GM12891 (cell line): ENCODE measurements at places on chromosomes 5 and 9.

- DNase-seq = no peak
These were observed 125.6 kb downstream of the LPAR1 start for GRCh38 chr9:110912419-110913291.

- DNase-seq = no peak
These were observed 325.8 kb downstream of the TENT4A start for GRCh38 chr5:7039074-7039473.

DNA sequence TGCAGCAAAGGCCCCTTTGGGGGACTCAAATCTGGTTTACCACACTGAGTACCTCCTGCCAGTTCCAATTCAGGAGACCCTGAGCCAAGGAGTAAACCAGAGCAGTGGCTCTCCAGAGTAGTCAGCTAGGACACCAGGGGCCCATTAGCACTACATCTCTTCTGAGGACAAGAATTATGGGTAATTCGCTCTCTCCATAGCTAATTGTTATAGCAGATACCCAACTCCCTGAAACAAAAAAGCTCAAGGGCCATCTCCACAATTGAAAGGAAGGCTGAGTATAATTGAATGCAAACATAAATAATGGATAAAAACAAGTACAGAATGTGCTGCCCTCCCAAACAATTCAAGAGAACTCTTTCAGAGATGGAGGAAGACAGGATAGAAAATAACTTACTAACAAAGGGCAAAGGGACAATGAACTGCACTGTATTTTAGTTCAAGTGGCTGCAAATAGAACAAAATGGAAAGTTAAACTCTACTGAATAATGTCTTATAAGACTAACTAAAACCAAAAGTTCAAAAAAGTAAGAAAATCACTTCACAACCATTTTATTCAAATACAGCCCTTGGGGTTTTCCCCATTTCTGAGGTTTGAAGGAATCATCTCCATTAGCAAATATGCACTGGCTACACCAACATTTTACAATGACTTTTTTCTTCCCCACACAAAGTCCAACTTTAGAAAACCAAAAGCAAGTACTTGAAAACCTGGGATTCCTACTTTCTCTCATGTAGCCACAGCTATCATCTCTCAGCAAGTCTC lies 118.8 kb downstream of the SIL1 start:
- no peak for DNase-seq

DNA sequence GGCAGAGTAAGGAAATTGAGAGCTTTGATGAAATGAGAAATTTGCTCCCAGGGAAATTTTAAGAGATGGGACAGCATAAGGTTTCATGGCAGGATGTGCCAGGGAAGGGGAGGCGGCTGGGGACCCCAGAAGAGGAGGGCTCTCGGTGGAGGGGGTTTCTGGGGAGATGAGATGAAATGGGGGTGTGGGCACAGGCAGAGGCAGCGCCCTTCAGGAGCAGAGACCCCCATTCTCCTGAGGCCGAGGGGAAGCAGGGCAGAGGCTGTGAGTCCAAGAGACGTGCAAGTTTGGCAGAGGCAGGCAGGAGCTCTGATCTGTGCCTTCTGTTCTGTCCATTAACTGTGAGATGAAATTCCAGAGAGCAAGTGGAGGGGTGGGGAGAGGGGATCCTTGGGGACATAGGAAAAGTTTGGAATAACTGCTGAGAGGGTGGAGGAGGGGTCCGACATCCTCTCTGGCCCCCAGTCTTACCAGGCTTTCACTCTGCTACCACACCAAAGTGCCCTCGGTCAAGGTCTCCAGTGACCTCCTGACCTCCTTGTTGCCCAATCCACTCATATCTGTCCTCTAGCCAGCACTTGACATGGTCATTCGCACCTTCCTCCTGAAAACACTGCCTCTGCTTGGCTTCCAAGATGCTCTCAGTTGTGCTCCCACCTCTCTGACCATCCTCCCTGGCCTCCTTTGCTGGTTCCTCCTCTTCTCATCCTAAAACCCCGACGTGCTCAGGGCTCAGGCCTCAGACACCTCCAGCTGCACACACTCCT lies 108.1 kb upstream of the MVB12B start:
- no peak for DNase-seq

DNA sequence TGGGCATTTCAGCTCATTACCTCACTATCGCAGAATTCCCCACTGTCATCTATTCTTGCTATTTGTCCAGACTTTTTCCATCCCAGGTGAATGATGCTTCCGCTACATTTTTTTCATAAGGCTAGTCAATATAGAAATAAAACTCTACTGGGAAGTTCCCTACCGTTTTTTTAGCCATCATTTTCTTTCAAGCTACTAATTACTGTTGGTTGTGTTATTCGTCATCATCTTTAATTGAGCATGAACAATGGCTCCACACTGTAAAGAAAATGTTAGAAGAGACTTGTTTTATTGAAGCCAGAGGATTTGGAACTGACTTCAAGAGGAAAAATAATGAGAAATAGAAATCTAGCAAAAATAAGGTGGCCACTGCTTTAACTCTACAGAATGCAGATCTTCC lies 265.0 kb downstream of the ZNF608 start:
- DNase-seq = no peak

DNA sequence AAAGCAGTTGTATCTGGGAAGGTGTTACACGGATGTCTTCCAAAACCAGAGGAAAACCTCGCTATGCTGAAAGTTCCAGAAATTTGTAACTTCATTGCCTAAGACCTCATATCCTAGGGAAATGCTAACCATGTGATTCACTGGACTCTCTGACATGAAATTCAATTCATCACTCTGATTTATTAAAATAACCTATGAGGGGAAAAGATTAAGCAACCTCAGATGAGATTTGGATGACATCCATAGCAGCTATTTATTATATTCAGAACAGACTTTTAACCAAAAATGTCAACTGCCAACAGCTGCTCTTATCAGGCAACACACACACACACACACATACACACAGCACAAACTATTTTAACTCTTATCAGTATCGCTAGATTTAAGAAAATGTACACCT lies 1006.4 kb upstream of the CTNND2 start:
- DNase-seq = no peak

DNA sequence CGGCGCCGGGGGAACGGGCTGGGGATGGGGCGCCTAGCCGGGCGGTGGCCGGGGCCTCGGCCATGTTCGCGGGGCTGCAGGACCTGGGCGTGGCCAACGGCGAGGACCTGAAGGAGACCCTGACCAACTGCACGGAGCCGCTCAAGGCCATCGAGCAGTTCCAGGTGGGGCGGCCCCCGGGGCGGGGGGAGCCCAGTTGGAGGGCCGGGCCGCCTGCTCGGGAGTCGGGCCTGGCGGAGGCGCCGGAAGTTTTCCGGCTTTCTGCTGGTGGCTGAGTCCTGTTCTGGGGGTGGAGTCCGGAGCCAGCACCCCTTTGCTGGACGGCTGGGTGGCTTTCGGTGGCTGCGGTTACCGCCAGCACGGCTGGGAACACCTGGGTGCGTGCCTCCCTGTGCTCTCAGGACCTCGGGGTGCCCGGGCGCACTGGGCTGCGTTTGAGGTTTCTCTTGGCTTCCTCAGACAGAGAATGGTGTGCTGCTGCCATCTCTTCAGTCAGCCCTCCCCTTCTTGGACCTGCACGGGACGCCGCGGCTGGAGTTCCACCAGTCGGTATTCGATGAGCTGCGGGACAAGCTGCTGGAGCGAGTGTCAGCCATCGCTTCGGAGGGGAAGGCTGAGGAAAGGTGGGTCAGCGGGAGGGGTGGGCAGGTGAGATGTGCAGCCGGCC lies 454 bp downstream of the NELFB start:
- DNase-seq = no peak

DNA sequence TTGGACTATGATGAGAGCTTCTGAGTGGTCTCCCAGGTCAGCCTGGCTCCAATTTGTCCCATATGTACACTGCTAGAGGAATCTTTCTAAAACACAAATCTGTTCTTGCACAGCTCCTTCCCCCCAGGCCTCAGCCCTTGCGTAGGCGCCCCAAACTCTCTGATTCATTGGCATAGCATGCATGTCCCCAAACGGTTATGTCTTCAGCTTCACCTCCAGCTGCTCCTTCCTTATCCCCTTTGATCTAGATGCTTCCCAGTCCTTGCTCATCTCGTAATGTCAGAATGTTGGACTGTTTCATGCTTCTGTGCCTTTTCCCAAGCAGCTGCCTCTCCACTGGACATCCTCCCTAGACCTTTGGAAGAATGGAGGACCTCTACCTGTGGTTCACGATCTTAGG lies 60.1 kb upstream of the BASP1 start:
- DNase-seq = no peak

- no peak for DNase-seq
These were observed 273.9 kb upstream of the IRX2 start for GRCh38 chr5:3025392-3025791.

- DNase-seq = no peak
These were observed 10.3 kb upstream of the UNC5A start for GRCh38 chr5:176800024-176800423.

DNA sequence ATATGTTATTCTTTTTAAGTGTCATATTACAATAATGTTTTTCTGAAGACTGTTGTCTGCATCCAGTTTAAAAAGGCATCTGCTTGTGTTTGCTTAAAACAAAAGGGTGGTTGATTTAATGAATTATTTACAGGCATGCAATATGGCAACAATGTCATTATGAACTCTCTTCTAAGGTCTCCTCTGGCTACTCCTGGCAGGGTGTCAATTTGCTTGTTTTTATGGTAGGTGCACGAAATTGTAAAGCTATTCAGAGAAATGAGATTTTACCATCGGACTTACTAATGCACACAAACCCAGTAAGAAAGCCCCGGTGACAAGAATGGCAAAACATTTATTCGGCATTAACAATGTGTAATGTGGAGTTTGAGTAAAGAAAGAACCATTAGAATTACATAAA lies 539.8 kb upstream of the ZNF608 start:
- no peak for DNase-seq

DNA sequence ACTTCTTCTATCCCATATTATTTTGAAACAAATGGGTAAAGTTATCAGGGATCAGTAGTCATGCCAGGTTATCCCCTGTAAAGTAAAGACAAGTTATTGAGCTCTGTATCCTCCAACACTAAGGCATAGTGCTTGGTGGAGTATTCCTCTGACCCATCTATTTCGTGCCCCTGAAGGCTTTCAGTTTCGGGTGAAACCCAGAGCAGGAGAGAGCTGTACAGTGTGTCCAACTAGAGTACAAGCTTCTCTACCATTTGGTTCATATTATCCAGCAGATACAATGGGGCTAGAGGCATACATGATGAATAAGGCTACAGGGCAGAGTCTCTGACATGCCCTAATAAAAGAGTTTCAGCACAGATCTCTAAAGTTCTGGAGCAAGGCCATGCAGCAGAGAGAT lies 3.2 kb upstream of the SLC22A4 start:
- DNase-seq = no peak

DNA sequence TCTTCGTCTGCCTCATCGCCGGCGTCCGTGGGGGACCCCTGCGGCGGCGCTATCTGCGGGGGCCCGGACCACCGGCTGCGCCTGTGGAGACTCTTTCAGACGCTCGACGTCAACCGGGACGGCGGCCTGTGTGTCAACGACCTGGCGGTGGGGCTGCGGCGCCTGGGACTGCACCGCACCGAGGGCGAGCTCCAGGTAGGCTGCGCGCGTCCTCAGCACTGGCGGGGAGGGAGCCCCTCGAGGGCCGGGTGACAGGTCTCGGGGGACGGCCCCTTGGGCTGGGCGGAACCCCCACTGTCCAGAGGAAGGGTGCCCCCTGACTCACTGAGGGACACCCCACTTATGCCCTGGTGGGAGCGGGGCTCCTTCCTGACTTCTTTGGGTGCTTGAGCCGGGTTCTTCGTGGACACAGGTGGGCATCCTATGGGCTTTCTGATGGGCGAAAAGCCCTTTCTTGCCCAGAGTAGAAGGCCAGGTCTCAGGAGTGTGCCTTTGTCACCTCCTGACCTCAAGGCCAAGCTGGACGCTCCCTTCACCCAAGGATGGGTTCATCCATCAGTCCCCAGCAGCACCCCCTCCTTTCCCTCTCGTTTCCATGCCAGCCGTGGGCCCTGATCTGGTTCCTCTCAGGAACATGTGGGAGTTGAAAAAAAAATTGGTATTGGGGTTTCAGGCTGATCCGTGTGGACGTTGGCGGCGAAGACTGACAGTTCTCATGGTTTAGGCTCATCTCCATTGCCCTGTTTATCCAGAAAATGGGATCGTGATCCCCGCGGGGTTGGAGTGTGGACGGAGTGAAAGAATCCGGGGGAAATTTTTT lies 564 bp downstream of the SLC25A25 start:
- no peak for DNase-seq

- no peak for DNase-seq
These were observed 901 bp upstream of the SLC12A7 start for GRCh38 chr5:1112596-1113331.

- no peak for DNase-seq
These were observed 187.4 kb upstream of the SLC24A2 start for GRCh38 chr9:19976226-19976625.

DNA sequence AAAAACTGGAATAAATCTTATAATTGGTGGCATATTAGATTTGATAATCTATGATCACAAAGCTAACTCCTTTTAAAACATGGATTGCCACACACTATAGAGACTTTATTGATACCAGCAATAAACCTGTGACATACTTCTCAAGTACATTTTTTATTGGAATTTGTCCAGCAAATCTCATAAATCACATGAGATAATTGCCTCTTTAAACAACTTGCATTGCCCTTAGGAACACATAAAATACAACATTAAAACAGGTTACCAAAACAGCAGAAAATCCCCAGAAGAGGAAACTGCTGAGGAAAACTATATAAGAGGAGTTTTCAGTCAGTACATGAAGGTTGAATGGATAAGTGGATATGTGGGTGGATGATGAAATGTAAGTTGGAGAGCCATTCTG lies 124.6 kb downstream of the SNCAIP start:
- no peak for DNase-seq

GRCh38 chr9:136361047-136361753 lies 2.3 kb downstream of the DNLZ start:
- no peak for DNase-seq

DNA sequence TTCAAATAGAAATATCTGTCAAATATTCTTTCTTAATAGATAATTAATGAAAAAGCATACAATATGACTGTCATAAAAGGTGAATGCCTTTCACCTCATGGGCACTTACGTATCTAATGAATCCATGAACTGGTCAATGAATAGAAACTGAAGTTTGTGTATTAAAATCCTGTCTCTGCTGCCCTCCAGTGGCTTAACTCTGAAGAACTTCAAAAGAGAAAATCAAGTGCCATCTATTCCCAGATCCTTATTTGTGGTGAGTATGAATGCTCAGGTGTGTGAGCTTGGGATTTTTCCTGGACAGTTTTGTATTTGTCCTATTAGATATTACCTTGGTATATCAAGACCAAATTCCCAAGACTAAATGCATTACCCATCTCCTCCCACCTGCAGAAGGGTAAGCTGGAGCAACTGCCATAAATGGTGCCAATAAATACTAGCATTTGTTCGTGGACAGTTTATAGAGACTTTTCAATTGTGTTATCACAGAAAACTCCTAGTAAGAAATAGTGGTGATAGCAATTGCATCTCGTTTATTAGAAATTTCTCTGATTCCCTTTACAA lies 44.0 kb upstream of the SVEP1 start:
- DNase-seq = no peak

GRCh38 chr5:118882666-118883065 lies 105.7 kb downstream of the DTWD2 start:
- no peak for DNase-seq

DNA sequence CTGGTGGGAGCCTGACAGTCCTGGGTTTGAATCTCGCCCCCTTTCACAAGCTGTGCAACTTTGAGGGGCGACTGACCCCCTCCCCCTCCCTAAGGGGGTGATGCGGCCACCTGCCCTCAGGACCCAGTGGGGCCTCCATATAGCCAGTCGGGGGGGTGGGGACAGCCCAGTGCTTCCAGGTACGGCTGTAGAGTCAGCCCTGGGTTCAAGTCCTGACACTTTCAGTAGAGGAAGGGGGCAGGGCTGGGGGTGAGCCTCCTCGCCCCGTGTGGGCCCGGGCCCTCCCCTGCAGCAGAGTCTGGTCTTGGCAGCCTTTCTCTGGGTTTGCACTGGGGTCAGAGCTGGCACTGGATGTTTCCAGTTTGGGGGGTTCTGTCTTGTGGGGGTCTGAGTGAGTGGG lies 216.3 kb downstream of the C9orf50 start:
- no peak for DNase-seq
